T-helper 1 cell (primary cell): ENCODE measurements at places on chromosomes 1 and 21.

- no peak for DNase-seq
Observed at GRCh38 chr1:227559926-227560325, 3.4 kb upstream of the ZNF678 start.

DNA sequence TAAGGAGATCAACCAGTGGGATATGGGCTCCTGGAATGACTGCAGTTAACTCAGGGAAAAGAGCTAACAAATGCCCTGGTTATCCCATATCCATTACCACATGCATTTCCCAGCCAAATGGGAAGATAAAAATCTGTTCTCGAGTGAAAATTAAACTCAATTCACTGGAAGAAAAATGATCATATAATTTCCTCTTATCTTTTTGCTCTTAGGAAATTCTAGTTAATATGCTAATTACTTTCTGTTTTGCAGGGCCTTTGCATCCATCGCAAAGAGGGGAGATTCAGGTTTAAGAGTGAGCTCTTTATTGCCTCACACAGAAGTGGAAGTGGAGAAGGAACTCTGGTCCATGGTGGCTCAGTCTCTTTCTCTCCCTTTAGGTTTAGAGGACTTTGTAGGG, 3.9 kb upstream of the IL24 start:
- DNase-seq: no peak

- DNase-seq: no peak
Observed at GRCh38 chr1:232524056-232524455, 105.9 kb downstream of the SIPA1L2 start.

GRCh38 chr1:185480545-185480944, 163.5 kb upstream of the IVNS1ABP start:
- DNase-seq: no peak

- DNase-seq: peak; percentile 72
Observed at GRCh38 chr1:91884459-91885212, 1.3 kb downstream of the TGFBR3 start.

- DNase-seq: no peak
Observed at GRCh38 chr1:79966438-79966837, 959.9 kb upstream of the ADGRL4 start.

GRCh38 chr1:183783767-183784637, 20.9 kb upstream of the RGL1 start:
- DNase-seq: no peak

DNA sequence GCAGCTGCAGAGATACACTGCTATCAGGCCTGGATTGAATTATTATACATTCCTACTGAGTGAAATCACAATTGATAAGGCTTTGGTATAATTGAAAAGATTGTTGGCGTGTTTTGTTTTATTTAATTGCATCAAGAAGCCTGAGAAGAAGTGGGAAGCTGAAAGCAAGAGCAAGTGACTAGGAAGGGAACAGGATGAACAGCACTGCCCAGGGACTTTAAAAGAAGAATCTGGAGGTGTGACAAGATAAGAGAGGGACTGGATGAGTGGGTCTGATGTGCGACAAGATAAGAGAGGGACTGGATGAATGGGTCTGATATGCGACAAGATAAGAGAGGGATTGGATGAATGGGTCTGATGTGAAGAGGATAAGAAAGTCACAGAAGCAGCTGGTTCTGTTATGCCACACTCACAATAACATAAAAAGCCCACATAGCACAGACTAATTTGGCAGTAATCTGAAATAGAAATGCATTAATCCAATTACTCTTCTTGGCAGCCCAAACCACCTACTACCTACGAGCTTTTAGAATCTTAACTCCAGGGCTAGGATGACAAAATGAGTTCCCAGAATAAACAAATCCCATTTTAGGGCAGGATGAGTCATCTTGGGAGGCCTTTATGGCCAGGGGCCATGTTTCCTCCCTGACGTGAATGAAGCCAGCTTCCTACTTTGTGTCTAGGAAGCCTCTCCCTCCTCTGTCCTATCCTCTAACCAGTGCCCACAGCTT, 129.7 kb downstream of the DUSP10 start:
- no peak for DNase-seq

DNA sequence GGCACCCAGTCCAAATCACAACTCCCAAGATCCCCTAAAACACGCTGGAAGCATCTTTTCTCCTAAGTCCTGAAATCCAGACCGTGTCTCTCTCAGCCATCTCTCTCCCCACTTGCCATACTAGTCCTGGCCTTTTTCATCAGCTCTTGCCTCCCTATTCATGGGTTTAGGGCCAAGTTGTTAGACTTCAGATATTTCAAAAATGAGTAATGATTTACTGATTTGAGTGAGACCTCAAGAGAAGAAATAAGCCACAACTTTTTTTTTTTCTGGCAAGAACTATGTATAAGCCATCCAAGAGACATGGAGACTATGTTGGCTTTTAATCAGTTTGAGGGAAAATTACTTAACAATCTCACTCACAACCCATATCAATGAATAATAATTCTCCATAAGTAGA, 62.5 kb downstream of the TBX15 start:
- DNase-seq: no peak

DNA sequence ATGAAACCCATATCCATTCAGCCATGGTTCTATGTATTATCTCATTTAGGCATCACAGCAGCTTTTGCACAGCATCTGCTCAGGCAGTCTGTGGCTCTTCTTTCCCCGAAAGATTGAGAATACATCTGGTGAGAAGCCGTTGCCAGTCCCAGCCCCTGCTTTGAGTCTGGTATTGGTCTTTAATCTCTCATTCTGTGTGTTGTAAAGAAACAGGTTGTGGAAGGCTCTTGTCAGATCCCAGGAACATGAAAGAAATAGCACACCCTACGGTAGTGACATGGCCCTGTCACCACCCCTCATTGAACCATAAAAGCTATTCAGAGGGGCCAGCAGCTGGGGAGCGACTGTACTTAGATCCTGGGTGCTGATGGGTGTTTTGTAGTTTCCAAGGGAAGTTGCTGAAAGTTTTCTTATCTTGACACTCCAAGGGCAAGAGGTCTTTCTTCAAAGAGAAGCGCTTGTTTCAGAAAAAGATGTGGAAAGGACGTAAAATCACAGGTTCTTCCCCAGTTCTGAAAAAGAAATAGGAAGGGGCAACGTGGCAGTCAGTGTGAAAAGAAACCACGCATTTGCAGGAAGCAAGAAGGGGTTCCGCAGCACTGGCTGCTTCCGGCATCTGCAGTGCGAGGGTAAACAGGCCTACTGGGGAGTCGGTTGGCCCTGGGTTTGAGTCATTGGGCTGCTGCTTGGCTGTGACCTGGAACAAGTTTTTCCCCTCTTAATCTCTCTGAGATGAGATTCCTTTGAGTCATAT, 145.0 kb downstream of the DHRS3 start:
- peak; percentile 85 for DNase-seq

DNA sequence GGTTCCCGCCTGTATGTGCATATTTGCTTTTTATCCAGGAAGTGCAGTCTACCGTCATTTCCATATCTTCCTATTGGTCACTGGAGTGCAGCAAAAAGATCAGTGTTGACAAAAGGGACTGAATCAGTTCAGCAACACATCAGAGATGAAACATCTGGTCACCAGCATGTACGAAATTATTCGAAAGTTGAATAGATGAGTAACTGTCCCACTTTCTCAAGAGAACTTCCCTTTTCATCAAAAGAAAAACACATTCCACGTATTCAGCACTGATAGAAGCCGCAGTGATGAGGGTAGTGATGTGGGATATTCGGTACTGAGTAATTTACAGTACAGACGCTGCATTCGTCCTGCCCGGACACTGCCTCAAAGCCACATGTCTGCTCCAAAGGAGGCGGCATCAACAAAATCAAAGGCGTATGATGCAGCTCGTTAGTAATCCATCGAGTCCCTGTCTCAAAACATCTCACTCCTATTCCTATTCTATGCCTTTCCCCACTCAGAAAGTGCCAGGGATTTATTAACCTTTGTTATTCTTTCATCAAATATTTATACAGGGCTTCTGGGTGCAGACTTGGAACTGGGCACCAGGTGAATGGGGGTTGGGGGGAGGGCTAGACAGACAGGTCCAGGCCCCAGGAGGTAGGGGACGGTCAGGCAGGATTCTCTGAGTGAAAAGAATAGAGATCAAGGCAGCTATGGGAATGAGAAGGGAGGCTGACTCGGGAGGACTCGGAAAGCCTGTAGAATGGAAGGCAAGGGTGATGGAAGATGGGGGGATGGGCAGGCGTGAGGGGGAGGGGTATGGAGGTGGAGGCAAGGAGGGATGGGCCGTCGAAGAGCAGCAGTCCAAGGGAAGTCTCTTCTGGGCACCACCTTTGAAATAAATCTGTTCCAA, 79.5 kb upstream of the SLC45A1 start:
- DNase-seq: no peak

DNA sequence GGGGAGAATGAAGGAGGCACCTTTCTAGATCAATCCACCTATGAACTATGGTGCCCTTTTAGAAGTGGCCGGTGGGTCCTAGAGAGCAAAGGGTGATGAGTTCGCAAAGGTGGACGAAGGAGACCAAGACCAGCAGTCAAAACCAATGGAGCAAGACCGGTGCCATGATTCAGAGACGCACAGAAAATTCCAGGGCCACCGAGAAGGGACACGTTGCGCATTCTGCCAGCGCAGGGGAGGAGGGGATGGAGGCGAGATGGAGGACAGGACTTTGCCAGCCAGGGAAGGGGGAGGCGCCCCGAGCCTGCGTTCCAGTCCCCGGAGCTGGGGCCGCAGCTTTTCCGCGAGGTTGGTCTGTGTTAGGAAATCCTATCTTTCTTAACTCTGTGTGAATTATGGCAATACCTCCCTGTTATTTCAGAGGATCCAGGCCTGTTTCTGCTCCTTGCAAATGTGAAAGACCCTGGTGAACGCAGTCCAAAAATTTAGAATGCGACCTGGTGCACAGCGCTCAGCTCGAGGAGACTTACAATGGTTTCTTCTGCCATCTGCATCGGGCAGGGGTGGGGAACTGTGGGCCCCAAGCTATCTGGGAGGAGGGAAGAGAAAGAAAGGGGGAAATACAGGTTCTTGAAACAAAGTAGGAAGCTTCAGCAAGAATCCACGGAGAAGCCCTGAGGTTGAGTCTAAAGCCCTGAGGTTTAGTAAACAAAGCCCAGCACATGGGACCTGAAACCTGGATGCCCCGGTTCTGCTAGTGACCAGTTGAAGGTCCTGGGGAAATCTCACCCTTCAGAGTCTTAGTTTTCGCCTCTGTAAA, 129.4 kb downstream of the MRPS6 start:
- no peak for DNase-seq

DNA sequence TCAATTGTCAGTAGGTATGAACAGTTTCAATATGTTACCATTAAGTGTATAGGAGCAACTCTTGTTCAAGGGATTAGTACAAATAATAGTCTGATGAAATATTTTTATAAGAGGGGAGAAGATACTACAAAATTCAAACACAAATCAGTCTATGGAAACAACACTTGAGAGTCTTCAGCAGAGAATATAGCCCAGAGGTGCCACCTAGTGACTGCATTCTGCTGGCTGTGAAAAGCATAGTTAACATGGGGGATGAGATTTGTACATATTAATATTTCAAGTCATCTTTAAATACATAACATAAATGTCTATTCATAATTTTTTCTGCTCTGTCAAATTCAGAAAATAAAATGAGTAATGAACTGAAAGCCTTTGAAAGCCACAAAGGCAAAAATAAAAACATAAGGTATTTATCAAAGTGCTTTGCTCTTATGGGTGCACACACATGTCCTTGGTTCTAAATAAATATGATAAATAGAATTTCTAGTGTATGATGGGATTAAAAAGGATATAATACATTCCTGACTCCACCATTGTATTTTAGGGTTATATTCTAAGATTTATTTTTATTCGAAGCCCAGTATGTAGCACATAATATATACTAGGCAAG, 440.9 kb upstream of the ZRANB2 start:
- no peak for DNase-seq
